ENCODE measurements at places on chromosomes 4 and X.

DNA sequence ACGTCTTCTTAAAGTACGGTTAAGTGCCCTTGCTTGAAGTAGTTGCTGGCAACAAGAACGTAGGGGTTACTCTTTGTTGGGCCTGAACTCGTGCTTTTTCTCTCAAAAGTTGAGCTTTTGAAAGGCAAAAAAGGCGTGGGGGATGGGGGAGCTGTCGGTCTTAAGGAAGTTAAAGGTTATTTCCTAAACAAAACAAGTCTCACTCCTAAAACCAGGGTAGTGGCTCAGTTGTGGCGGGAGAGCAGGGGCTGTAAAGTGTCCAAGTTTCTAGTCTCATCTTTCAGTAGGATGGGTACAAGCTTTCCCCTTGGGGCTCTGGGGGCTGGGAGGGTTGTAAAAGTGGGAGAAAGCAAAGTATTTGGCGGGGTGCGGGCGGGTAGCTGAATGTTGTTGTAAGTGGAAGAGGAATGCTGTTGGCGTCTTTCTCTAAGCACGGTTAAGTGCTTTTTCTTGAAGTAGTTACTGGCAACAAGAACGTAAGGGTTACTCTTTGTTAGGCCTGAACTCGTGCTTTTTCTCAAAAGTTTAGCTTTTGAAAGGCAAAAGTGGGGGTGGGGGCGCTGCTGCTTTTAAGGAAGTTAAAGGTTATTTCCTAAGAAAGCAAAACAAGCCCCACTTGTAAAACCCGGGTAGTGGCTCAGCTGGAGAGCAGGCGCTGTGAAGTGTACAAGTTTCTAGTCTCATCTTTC lies 904 bp upstream of the WDR1 start:
- H3K27ac ChIP-seq, result peak overlapping the region; percentile 84
- H3K36me3 ChIP-seq, result peaks cover 14% of the 10 kb centered on the region
- H3K4me3 ChIP-seq, result peak overlapping the region; percentile 83

DNA sequence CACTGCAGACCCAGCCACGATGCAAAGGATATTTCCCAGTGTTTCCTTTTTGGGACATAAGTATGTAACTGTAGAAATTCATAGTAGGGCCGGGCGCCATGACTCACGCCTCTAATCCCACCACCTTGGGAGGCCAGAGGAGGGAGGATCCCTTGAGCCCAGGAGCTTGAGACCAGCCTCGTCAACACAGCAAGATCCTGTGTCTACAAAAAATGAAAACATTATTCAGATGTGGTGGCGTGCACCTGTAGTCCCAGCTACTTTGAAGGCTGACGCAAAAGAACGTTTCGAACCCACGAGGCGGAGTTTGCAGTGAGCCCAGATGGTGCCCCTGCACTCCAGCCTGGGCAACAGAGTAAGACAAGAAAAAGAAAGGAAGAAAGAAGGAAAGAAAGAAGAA lies 49.2 kb downstream of the CRLF2 start:
- no peak overlapping the region for H3K27ac ChIP-seq
- H3K36me3 ChIP-seq, result no peaks in the 10 kb centered on the region
- H3K27me3 ChIP-seq, result no peaks in the 10 kb centered on the region
- H3K4me1 ChIP-seq, result no peaks in the 10 kb centered on the region
- no peak for DNase-seq

GRCh38 chr4:168551211-168551610 lies 54.4 kb downstream of the PALLD start:
- no peak overlapping the region for H3K4me3 ChIP-seq
- no peaks in the 10 kb centered on the region for H3K4me1 ChIP-seq

- DNase-seq, result no peak
- no peaks in the 10 kb centered on the region for H3K4me1 ChIP-seq
- H3K27me3 ChIP-seq, result no peaks in the 10 kb centered on the region
- no peak overlapping the region for H3K27ac ChIP-seq
- no peak overlapping the region for H3K4me3 ChIP-seq
Observed at GRCh38 chrX:102849396-102849795, 87.7 kb upstream of the RAB40AL start.

- no peak overlapping the region for H3K4me3 ChIP-seq
- no peaks in the 10 kb centered on the region for H3K27me3 ChIP-seq
- H3K36me3 ChIP-seq, result no peaks in the 10 kb centered on the region
- H3K4me1 ChIP-seq, result no peaks in the 10 kb centered on the region
Observed at GRCh38 chr4:20496068-20496467, 204.2 kb upstream of the PACRGL start.

GRCh38 chr4:94410678-94411206 lies 41.0 kb upstream of the PDLIM5 start:
- H3K36me3 ChIP-seq, result no peaks in the 10 kb centered on the region
- no peak for DNase-seq
- no peak overlapping the region for H3K27ac ChIP-seq
- H3K4me1 ChIP-seq, result no peaks in the 10 kb centered on the region
- H3K4me3 ChIP-seq, result no peak overlapping the region

DNA sequence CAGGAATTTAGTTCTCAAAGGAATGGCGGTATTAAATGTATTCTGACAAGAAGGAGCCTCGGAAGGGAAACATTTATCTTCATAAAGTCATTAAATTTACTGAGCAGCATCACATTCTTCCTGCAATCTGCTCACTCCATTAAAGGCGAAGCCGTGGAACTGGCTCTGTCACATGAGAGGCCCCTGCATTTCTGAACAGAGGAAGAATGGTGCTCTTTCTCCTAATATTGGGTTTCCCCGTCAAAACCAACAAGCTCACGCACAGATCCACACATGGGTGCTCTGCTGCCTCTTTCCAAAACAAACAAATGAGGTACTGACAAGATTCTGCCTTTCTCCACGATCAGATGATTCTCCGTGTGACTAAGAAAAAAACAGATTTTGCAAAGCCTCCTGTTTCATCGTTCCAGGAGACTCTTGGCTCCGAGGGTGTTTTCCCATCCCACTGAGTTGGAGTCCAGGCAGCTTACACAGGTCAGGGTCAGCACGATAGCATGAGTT lies 191.2 kb downstream of the IDS start:
- H3K27me3 ChIP-seq, result no peaks in the 10 kb centered on the region
- H3K27ac ChIP-seq, result no peak overlapping the region
- H3K36me3 ChIP-seq, result no peaks in the 10 kb centered on the region
- H3K4me3 ChIP-seq, result no peak overlapping the region
